ENCODE measurements at places on chromosomes 4 and X.

DNA sequence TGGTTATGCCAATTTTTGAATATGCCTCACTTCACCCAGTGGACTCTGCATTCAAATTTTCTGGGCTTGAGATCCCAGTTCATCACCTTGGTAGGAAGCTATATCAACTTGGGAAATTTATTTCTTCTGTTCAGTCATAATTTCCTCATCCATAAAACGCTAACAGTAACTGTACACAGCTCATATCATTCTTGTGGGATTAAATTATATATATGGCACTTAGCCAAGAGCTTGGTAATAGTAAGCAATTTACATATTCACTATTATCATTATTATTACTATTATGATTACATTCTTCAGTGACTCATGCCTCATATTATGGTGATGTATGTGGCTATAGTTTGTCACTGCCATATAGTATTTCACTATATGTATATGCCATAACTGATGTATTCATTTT is 177.6 kb downstream of the CPE start:
- no peak for DNase-seq

- DNase-seq: no peak
Measured at GRCh38 chrX:32871636-32872035, 339.7 kb downstream of the DMD start.

GRCh38 chr4:53981567-53981966 is 82.8 kb downstream of the CHIC2 start:
- DNase-seq: no peak

DNA sequence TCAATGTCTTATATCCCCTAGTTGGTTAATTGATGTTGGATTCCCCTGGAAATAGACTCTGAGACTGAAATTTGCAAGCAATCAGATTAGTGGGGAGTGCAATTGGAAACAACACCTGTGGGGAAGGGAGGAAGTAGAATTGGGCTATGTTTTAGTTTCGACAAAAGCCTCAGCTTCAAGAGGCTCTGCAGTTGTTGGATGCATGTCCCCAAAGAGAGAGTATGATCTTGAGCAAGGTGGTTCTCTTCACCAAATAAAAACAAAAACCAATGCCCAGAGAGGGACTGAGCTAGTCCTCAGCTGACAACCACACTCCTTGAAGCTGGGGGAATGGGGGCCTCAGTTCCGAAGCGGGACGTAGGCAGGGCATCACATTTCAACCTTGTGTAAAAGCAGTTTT is 77.1 kb downstream of the PRKG2 start:
- no peak for DNase-seq

DNA sequence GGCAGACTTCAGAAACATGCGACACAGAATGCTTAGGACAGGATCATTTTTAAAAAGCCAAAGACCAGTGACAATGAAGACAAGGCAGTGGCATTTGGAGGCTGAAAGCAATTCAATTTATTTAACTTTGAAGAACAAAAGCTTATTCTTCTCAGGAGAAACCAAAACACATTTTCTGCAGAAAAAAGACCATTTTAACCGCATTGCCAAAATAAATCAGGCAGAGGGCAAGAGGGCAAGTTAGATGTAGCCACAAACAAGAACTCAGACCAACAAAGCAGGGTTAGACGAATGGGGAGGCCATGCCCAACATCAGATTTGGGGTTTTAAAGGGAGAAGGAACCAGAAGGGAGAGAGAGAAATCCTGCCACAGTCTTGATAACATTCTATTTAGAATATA is 58.9 kb downstream of the RELL1 start:
- no peak for DNase-seq

DNA sequence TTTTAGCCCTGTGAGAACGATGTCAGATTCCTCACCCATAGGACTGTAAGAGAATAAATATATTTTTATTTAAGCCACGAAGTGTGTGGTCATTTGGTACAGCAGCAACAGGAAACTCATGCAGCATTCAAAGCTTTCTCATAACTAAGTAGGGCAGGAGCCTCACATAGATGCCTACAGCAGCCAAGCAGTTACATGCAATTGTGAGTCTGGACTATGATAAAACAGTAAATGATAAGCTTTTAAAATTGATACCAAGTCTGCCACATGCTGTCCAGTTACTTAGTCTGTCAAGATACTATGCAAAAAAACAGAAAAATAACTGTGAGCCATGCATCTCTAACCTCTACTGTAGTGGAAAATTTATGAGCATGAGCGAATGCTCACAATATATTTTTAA is 359.6 kb downstream of the HS3ST1 start:
- no peak for DNase-seq

DNA sequence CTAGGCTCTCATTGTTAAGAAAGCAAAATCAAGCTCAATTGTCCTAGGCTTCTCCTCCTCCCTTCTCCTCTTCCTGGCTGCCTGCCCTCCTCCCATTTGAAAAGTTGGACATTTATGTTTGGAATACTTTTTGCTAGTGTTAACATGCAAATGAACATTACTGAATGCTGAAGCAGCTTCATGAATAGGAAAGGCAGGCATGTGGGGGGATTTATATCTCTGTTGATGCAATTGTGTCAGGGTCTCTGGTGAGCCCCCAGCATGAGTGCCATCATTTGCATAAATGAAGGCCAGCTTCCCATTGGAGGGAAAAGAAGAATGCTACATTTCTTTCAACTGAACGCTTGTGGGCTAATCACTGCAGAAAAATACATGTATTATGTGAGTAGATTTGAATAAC is 160.1 kb upstream of the NDST3 start:
- no peak for DNase-seq

- no peak for DNase-seq
Measured at GRCh38 chr4:141352909-141353525, 132.3 kb downstream of the ZNF330 start.

DNA sequence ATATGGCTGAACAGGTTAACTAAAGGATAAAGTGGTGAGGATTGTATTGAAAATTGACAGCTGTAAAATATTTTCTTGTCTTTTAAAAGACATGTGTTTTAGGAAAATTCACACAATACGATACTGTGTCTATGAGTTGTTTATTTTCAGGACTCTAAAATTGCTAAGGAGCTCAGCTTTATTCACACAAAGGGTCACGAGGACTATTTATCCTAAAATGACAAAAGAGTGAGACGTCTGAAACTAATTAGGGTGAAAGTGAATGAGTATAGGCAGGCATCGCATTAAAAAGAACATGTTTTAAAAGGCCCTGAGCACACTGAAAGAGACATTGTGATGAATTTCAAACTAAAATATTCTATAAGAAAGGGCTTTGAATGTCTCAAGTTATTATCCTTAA is 304.7 kb downstream of the SH2D1A start:
- no peak for DNase-seq

- DNase-seq: no peak
Measured at GRCh38 chr4:170248029-170248428, 158.3 kb upstream of the AADAT start.

DNA sequence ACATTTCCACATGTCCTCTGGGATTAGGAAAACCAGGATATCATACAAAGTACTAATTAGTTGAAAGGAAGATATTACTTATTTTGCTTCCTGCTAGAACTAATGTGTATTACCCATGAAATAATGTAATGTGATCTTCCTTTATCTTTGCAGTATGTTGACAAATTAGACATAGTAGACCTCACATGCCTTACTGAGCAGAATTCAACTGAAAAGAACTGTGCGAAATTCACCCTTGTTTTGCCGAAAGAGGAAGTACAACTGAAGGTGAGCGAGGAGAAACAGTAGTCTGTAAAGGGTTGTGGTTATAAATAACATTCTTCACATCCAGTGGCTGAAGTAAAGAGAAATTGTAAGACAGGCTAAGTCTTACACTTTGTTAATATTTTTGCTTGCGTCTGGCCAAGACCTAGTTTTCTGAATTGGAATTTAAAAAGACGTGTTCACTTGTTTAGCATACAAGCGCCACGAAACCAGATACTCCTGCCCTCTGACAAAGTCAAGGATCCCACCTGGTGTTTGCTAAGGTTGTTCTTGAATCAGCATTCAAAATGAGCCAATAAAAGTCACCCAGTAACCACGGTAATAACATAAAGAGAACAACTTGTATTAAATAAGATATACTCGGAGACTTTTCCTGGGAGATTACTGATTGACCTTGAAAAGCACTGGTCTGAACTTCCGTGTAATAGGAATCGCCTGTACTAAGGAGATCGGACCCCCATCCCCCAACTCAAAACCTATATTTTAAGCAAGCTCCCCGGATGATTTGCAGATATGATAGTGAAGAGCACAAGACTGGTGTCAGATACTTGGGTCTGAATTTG is 16.9 kb downstream of the STAP1 start:
- DNase-seq: no peak

- DNase-seq: no peak
Measured at GRCh38 chr4:15043226-15043625, 40.9 kb downstream of the CPEB2 start.

- DNase-seq: no peak
Measured at GRCh38 chrX:48776818-48777439, 9.5 kb upstream of the GATA1 start.

DNA sequence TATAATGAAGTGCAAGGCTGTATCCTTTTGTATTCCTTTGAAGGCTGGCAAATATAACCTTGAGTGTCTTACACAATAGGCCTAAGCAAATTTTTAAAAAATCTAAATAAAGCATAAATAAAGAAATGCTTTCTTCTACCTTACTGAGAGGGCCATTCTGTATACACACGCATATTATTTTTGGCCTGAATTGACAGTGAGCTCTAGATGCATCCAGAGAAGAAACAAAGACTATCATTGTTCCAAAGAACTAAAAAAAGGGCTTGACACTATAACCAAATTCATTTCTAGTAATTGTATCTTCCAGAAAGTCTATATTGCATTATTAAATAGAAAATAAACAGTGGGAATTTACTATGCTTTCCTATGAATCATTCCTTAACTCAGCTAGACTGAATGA is 100.2 kb downstream of the MAGEB17 start:
- DNase-seq: no peak

- DNase-seq: no peak
Measured at GRCh38 chrX:73850124-73851013, 287.4 kb downstream of the CHIC1 start.

GRCh38 chr4:7806338-7807090 is 133.1 kb downstream of the AFAP1 start:
- no peak for DNase-seq

GRCh38 chr4:163558539-163559044 is 64.1 kb downstream of the TMA16 start:
- DNase-seq: no peak

GRCh38 chrX:14232688-14233087 is 203.0 kb upstream of the GEMIN8 start:
- DNase-seq: no peak

GRCh38 chr4:110058677-110059076 is 139.7 kb downstream of the ELOVL6 start:
- DNase-seq: no peak

GRCh38 chr4:95552942-95553550 is 4.3 kb upstream of the UNC5C start:
- no peak for DNase-seq

DNA sequence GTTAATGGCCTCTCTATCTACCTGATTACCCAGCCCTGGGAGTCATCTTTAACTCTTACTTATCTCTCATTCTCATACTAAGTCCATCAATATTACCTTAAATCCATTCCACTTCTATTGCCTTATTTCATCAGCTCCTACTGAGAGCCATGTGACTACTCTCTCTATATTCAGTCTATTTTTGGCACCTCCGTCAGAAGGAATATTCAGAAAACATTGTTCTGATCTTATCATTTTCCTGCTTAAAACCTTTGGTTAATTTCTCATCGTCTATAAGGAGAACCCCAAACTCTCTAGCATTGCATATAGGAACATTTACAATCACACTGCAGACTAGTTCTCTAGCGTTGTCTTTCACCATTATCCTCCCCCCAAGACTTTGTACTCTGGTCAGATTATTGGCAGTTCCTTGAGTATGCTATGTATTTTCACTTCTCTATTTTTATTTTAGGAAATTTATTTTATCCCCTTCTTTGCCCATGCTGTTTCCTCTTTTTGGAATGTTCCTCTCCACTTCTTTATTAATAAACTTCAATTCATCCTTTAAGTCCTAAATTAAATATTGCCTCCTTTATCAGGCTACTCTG is 13.7 kb upstream of the AMMECR1 start:
- no peak for DNase-seq

GRCh38 chr4:102641793-102642192 is 119.0 kb downstream of the MANBA start:
- DNase-seq: no peak

DNA sequence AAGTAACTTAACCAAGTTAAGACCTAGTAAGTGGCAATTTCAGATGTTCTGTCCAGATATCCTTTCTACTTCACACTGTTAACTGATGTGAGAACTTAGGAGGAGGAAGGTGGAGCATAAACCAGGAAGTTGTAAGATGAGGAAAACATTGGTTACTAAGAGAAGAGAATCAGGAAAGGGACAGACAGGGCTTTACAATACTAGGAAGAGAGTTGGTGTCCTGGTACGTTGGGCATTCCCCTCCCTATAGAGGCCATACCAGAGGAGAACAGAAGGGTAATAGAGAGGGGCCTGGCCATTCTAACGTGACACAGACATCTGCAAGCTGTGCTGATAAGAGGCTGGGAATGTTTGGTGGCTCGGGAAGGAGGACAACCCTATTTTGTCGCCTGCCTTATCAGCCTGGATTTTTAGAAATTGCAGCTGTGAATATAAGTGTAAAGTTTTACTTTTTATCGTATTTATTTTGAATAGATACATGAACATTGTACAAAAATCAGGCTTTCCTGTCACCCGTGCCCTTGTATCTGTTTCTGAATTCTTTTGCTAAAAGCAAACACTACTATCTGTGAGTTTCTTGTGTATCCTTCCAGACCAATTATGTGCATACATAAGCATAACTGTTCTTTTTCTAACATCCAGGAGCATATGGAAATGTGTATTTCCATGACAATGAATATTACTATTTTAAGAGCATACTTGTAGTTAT is 53.5 kb upstream of the HPRT1 start:
- DNase-seq: no peak

DNA sequence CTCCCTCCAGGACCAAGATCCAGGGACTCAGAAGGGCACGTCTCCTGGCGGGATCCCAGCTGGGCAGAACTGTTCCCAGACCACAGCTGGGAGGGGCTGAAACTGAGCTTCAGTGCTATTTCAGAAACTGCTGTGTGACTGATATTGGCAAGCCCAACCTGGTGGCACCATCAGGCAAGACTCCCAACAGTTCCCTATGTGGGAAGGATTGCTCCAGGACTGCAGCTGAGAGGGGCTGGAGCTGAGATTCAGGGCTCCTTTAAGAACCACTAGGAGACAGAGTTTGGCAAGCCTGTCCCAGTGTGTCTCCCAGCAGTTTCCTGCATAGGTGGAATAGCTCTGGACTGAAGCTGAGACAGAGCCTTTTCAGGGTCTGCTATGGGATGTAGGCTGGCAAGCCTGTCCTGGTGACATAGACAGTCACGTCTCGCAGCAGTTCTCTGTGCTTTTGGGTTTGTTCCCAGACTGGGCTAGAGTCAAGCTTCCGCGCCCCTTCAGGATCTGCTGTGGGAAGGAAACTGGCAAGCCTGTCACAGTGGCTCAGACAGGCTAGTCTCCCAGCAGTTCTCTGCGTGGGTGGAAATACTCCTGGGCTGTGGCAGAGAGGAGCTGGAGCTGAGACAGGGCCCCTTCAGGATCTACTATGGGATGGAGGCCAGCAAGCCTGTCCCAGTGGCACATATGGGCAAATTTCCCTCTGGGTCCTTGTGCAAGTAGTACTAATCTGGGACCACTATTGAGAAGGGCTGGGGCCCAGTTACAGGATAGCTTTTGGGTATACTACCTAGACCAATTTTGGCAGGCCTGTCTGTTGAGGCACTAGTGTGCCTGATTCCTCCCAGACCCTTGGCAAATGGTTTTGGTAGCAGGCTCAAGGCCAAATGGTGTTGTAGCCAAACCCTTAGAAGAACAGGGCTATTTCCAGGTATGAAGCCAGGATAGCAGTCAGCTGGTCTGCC is 20.2 kb upstream of the MED14 start:
- no peak for DNase-seq
